Uterus (tissue), 4 donors: ENCODE measurements at places on chromosomes 12 and 14.

- DNase-seq: no peak
These were observed 18.0 kb upstream of the APPL2 start for GRCh38 chr12:105253866-105254513.

- no peak for DNase-seq
These were observed 592 bp upstream of the KCNK10 start for GRCh38 chr14:88323523-88324199.

DNA sequence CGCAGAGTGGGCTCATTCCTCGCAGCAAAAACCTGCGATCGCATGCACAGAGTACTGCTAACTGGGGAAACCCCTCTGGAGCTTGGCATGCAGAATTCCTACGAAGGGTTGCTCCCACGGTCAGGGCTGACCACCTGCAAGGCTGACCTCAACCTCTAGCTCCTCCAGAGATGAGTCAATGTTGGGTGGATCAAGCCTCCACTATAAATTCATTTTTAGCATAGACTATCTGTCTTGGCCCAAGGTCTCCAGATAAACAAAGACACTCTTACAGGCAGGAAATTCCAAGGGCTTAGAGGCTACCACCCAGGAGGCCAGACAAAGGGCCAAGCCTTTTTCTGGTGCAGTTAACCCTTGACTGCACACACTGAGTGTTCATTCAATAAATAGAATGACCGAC, 296.5 kb downstream of the TMEM132D start:
- DNase-seq: no peak

GRCh38 chr12:104494137-104494792, 37.5 kb downstream of the CHST11 start:
- no peak for DNase-seq

DNA sequence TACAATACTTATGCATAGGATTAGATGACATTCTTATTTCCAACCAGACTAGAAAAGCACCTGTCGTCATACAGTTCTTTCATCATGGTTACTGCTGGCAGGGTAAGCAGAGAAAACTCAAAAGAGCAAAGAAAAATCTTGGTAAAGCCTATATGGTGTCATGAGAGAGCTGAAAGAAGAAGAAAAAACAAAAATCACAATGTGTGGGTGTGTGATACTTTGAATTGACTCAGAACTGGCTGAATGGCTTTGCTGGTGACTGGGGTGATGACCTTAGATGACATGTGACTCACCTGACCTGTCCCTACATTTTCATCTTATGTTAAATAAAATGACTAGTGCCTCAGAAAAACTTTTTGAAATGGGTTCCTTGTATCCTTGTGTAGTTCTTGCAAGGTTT, 278.1 kb upstream of the LMO3 start:
- DNase-seq: no peak

DNA sequence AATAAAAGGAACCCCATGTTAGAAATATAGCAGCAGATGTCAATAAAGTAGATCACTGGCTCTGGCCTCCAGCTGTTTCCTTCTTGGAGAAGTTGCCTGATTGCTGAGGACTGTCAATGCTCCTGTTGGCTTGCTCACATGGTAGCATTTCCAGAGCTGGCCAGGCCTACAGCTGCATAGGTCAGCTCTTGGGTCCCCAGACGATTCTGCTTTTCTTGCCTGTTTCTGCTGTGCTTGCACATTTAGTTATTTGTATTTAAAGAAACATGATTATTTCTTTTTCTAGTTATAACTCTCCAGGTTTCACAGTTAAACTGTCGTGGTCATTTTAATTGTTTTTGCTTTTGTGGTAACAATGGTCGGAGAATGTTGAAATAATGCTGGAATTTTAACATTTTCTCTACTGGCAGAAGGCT, 7.2 kb downstream of the NAV3 start:
- DNase-seq: no peak

DNA sequence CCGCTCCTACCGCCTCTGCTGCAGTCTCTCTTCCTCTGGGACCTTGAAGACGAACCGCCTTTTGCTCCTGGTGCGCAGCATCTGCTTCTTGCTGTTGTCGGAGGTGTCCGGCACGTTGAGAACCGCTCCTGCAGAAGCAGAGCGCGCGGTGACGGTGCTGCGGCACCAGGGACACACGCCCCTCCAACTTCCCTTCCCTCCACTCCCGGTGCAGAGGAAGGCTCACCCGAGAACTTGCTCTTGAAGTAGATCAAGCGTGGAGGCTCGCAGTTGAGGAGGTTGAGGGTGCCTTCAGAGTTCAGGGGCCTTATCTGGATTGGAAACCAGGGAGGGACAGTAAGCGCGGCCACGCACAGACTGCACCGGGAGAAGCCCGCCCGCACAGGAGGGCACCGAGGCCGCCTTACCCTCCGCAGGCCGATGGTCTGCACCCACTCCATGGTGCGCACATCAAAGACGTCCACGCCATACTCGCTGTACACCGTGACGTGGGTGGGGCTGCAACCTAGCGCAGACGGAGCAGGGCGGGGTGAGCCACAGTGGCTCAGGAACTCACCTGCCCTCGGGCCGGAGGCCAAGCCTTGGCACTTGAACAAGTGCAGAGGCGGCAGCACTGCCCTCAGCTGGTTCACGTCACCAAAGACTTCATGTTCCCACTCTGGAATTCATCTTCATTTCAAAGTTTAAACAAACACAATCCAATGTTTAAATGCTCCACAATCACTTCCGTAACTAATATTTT, 17.5 kb downstream of the AMN start:
- no peak for DNase-seq

DNA sequence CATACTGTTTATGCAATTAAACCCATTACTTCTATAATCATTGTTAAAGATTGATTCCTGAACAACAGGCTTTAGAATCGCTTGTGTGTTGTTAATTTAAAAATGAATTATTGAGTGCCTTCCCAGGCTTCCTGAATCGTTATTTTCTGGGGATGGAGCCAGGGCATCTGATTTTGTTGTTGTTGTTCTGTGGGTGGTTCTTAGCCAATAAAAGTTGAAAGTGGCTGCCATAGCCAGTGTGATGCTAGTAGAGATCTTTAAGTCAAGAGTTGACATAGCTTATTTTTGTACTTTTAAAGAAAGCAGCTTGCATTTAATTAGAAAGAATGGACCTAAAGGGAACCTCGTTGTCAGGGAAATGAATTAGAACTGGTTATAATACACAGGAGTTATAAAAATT, 6.4 kb downstream of the GOLGA5 start:
- DNase-seq: no peak

GRCh38 chr14:72916174-72916573, 10.1 kb upstream of the DCAF4 start:
- DNase-seq: no peak
